Omental fat pad (tissue), 4 donors: ENCODE measurements at places on chromosomes 7 and 10.

- no peak for DNase-seq
These were observed 153.5 kb upstream of the RHEB start for GRCh38 chr7:151673216-151673615.

- DNase-seq, result no peak
These were observed 122.8 kb downstream of the MAPK8 start for GRCh38 chr10:48429309-48429708.

DNA sequence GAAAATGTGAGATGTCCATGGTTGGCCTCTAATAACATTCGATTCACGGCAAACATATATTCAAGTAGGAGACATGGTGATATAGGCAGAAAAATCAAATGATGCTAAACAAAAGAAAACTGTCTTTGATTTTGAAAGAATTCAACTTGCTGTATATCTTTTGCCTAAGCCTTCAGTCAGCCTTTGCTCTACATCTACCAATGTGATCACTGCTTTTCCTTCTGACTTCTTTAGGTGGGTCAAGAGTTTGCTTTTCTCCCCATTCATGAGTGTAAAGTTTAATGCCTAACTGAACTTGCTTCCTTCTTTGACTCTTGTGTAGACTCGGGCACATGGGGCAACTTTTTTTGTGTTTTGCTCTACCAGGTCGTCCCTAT, 417 bp upstream of the HIF1AN start:
- no peak for DNase-seq

DNA sequence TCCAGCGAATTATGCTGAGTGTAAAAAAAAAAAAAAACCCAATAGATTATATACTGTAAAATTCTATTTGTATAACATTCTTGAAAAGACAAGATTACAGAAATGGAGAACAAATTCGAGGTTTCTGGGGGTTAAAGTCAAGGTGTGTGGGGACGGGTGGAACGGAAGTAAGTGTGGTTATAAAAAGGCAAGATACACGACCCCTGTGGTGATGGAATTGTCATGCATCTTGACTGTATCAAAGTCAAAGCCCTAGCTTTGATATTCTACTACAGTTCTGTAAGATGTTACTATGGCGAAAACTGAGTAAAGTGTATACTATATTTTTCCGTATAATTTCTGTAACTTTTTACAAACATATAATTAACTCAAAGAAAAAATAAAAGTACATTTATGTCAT, 718.2 kb upstream of the PCDH15 start:
- DNase-seq, result no peak

DNA sequence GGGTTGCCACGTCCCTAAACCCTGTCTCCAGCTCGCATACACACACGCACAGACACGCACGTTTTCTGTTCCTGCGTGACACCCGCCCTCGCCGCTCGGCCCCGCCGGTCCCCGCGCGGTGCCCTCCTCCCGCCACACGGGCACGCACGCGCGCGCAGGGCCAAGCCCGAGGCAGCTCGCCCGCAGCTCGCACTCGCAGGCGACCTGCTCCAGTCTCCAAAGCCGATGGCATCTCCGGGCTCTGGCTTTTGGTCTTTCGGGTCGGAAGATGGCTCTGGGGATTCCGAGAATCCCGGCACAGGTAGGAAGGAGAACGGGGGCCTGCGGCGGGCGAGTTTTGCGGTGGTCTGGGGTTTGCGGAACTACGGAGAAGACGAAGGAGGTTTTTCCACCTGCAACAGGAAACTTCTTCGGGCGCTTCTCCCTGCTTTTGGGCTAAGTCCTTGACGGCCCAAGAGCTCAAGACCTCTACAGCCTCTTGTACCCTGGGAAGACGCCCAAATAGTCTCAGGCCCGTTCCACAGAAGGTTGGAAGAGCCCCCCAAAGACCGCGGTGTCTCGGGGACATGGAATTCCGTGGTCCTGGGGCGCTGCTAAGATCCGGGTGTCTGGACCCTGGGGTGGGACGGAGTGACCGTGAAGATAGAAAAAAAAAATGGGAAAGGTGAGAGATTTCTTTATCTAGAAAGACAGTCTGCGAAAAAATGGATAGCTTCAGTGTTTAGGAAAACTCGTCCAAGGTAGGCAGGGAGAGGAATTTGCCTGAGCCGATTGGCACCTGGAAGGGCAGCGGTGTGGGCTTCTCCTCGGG, at the start of gene GAD2:
TSS of gene GAD2 (plus strand) at position 190 of the 811 bp plus-strand sequence. CDS start at position 226, 36 bp downstream.
- no peak for DNase-seq

GRCh38 chr7:42144604-42145003, 92.4 kb downstream of the GLI3 start:
- no peak for DNase-seq

GRCh38 chr10:15684768-15685167, 35.0 kb downstream of the ITGA8 start:
- no peak for DNase-seq

GRCh38 chr10:63384001-63384400, 81.8 kb downstream of the JMJD1C start:
- no peak for DNase-seq

DNA sequence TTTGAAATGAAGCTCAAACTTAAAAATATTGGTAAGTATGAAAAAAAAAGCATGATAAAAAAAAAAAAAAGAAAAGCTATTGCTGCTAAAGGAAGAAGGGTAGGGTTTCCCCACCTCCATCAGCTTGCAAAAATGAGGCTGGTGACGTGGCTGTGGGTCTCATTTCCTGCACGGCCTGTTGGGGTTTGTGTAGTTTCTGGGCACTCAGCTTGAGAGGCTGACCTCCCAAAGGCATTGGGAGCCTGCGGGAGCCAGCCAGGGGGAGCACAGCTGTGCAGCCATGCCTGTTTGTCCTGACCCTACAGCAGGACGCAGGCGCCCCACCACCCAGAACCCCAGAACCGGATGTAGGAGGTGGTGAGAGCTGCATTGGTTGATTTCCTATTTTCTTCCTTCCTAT, 48.8 kb upstream of the CARD11 start:
- no peak for DNase-seq

DNA sequence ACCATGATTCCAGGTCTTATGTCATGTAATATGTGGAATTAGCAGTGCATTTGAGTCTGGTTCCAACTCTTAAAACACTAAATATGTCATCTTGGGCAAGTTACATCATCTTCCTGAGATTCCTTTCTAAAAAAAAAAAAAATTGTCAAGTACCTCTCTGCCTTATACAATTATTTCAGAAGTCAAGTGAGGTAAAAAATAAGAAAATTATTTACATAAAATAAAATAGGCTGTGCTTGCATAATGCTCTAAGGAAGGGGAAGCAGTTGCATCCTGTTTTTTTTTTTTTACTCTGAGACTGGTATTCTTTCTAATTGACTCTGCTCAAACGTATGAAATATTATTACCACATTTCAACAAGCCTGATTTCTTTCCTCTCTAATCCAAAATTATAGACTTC, 55.1 kb upstream of the SEMA3A start:
- no peak for DNase-seq

DNA sequence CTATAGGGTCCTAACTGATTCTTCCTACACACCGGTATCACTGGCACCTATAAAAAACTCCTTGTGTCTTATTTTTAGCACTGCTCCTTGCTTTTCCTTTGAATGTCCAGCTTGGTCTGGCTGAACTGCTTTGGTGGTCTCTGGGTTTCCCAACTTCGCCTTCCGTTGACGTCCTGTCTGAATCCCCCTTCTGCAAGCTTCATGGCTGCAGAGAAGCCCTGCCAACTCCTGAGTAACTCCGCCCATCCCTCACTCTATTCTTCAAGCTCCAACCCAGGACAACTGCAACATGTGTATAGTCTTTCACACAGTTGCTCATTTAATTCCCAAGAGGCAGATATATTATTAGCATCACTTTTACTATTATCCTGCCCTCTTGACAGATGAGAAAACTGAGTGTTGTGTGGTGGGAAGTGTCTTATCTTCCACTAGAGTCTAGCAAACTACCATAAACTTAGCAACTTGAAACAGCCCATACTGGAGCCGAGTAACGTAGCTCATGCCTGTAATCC, 40.9 kb downstream of the MTURN start:
- no peak for DNase-seq

- DNase-seq, result no peak
These were observed 208.0 kb downstream of the ZNF365 start for GRCh38 chr10:62582101-62582705.

GRCh38 chr7:44760034-44760580, 11.5 kb downstream of the ZMIZ2 start:
- DNase-seq, result no peak

DNA sequence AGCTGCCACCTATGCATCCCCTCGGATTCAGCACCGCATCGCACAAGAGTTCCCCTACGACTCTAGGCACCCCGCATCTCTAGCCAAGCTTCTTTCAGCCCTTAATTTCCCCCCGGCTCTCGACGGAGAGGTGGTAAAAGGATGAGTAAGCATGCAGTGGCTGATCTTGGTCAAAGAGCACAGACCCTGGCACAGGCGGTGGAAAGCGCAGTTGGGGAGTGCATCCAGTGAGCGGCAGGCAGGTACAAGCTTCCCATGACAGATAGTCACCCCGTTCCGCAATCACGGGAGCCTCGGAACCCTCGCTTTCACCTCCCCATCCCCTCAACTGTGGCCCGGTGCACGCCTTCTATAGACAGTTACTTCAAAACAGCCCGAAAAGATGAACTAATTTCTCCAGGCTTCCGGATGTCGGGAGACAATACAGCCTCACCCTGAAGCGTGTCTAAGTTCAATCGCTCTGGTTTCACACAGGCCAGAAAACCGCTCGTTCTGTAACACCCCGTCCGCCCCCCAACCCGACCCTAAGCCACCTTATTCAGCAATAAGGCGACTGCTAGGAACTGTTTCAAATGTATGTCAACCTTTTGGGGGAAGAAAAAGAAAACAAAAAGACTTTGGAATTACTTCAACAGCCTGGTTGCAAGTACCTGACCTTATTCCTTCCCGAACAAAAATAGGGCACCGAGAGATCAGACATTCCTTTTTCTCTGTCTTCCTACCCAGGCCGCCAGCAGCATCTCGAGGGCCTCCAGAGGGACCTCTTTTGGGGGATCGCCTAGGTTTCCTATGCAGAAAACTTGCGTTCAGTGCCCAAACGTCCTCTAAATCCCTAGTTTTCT, 1.4 kb downstream of the RHEB start:
- no peak for DNase-seq

DNA sequence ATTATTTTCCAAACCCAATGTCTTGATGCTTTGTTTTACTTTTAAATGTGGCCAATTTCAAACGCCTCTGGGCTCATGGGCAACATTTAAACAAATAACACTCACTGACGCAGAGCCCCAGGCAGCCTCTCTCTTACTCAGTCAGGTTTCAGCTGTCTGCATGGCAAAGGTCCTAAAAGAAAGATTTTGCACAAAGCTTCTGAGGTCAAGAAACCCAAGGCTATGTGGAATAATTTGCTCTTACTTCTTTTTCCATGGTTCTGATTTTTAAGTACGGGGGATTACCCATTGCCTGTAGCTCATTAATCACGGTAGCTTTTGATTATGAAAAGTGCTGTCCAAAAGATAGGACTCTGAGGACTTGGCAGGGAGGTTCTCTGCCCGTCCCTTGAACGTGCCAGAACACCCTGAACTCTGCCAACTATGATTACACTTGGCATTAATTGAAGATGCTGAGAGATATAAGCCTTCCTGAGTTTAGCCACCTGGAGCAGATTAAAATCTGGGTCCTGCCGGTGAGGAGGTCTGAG, 14.1 kb upstream of the MSRB2 start:
- no peak for DNase-seq

DNA sequence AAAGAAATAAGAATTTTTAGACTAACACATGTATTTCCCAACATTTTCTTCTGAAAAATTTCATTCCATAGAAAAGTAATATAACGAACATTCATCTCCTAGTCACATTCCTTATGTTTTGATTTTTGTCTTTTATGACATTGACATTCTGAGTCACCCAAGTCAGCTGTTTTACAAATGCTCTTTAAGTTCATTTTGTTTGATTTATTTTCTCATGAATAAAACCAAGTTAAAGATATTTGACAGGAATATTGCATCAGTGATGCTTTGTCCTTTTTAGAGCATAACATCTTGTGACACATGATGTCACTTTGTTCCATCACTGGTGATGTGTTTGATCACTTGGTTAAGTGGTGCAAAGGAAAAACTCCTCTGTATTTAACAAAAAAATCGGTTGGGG, 48.4 kb downstream of the HGF start:
- no peak for DNase-seq

- DNase-seq, result no peak
These were observed 36.1 kb downstream of the BMPER start for GRCh38 chr7:33941418-33941817.

GRCh38 chr10:89355394-89355931, 22.4 kb upstream of the IFIT1B start:
- no peak for DNase-seq

DNA sequence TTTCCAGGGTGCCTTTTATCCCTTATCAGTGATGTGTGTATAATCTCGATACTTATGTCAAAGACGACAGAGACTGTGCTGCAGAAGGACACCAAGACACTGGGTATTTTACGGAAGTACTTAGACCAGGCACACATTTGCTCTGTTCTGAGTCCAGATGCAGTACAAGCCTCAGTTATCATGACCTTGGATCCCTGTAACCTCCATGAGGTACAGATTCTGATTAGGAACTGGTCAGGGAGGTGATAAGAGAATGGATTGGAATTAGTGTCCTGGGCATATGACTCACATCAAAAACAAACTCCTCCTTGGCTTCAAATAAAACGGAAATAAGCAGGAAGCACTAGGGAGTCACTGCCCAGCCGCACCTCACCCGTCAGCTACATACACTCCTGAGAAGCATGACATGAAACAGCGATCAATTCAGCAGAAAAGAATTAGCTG, 146.5 kb downstream of the SFMBT2 start:
- no peak for DNase-seq

DNA sequence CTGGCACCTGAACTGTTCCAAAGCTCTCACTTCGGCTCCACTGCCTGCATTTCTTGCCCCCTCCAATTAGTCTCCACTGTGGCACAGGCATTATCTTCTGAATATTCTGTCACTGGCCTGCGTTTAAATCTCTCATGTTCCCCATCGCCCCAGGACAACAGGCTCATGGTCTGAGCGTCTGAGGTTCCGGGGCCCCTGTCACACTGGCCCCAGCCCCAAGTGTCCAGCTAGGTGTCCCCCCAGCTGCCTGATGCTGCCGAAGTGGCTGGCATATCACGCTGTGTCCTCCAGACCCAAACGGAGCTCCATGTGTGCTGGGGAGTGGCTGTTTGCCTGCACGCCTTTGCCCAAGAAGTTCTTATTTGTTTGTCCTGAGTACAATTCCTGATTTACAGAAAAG, 135.4 kb downstream of the TACC2 start:
- DNase-seq, result no peak

- no peak for DNase-seq
These were observed 11.1 kb downstream of the YAE1 start for GRCh38 chr7:39577229-39577874.
